ENCODE measurements at places on chromosomes 4 and X.

- DNase-seq = no peak
Measured at GRCh38 chrX:12405306-12405705, 267.0 kb downstream of the FRMPD4 start.

- DNase-seq = no peak
Measured at GRCh38 chr4:111793433-111794091, 351.7 kb upstream of the FAM241A start.

- no peak for DNase-seq
Measured at GRCh38 chr4:139822391-139822790, 156.8 kb downstream of the MGST2 start.

GRCh38 chrX:74458736-74459135 is 37.4 kb downstream of the SLC16A2 start:
- no peak for DNase-seq

- no peak for DNase-seq
Measured at GRCh38 chr4:183312841-183313240, 7.2 kb downstream of the CLDN22 start.

DNA sequence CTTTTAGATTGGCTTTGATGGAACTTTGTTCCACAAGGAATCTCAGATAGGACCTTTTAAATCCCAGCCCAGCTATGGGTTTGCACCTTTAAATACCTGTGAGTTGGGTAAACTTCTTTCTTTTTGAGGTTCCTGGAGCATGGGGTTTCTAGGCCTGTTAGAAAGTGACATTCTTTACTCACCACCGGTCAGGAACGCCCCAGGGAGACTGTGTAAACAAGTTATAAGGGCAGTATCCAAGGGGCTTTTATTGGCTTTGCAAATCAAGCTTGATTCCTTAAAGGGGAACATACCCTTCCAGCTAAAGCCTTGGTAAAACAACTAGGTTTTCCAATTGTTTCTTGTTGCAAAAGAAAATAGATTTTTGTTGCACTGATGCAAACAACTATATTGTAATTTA is 93.4 kb downstream of the TENT5D start:
- DNase-seq = no peak

- DNase-seq = no peak
Measured at GRCh38 chr4:165866019-165866650, 6.9 kb upstream of the TLL1 start.

DNA sequence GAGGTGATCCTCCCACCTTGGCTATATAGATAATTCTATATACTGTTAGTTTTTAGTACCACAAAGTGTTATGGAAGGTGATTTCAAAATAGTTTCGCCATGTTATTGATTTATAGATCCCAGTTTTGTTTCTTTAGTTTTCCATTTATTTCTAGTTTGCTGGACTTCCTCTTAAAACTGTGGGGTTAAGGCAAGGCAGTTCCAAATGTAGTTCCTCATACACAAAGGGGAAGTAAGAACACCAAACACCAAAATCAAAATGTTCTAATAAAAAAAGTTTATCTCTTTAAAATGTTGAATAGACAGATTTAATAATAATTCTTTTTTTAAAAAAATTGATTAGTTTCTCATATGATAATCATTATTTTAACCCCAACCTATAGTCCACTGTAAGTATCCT is 6.8 kb upstream of the CISD2 start:
- DNase-seq = no peak

DNA sequence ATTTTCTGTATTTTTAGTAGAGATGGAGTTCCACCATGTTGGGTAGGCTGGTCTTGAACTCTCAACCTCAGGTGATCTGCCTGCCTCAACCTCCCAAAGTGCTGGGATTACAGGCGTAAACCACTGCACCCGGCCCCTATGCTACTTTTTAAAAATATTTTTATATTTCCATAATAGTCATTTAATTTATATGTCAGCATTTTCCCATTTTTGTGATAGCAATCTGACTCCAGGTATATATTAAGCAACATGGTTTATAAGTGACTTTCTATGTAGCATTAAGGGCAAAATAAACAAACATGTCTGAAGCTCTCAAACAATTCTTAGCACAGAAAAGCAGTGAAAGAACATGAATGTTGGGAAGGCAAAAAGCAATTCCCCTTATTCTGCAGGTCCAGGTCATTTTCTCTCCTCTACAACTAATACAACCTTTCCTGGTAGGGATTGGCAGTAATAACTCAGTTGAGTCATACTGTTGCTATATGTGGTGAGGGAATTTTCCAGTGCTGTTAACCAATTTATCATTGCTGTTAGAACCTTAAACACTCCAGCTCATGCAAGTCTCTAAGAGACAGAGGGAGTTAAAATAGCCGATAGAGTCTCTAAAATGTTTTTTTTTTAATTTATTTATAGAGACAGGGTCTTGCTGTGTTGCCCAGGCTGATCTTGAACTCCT is 24.0 kb downstream of the SMIM14 start:
- DNase-seq = no peak

DNA sequence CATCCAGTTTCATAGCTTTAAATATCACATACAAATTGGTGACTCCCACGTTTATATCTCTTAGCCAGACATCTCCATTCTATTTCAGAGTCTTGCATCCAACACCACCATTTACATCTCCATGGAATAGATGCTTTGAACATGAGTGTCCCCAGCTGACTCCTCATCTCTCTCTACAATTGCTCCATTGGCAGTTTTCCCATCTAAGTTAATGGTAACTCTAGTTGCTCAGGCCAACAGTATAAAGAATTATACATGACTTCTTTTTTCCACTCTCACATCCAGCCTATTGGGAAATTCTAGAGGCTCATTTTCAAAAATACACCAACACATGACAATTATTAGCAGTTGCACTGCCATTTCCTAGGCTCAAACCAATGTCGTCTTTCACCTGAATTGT is 388.2 kb downstream of the STIM2 start:
- DNase-seq = no peak

DNA sequence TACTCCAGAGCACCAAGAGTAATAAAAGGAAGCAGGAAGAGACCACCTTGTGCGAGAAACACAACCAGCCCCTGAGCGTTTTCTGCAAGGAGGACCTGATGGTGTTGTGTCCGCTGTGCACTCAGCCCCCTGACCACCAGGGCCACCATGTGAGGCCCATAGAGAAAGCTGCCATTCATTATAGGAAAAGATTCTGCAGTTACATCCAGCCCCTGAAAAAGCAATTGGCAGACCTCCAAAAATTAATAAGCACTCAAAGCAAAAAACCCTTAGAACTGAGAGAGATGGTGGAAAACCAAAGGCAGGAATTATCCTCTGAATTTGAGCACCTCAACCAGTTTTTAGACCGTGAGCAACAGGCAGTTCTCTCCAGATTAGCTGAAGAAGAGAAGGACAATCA is 5.7 kb downstream of the TRIM75 start:
- DNase-seq = no peak

DNA sequence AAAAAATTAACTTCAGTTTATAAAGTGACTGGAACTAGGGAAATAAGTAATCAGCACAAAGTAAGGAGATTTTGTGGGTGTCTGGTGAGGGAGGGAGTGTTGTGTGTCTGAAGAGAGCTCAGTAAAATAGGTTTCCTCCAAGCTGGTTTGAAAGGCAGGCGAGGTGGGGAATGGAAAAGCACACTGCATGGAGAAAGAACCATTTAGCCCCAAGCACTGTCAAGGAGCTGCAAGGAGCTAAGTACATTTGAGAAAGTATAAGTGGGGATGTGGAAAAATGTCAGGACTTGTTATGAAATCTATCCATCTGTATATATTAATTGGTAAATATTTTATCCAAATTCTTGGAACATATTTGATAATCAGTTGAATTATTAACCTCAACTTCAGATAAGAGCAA is 956 bp downstream of the C4orf51 start:
- no peak for DNase-seq

Data from CD4-positive, alpha-beta T cell treated with Interleukin-4 for 1 hour (primary cell).